ENCODE measurements at places on chromosomes 2 and 18. TPM values are rescaled to one million over a fixed set of nuclear protein-coding genes. Genes with fewer than 3 reads are reported as not detected.

DNA sequence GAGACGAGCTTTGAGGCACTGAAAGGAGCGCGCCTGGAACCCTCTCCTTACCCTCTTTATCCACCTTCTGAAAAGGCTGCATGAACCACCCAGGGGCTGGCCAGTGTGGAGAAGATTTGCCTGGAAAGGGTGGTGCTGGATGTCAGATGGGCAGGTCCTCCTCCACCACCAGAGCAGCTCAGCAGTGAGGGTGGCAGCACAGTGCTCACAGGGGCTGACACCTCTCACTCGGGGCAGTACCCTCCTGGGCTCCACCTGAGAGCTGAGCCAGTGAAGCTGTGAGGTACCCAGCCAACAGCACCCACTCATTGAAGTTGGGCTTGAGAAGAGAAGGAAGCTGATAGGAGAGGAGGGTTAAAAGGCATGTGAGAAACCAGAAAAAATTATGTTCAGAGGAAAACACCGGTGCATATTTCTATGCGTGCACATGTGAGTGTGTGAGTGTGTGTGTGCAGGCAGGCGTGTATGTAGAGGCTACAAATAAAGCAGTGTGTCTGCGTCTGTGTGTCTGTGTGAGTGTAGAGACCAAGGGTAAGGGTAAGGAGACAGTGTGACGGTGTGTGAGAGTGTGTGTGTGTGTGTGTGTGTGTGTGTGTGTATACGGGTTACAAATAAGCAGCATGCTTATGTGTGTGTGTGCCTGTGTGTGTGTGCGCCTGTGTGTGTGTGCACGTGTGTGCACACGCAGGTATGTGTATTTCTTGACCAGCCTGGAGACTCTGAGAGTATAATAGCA is 40.7 kb downstream of the TEX44 start:
- H3K27ac ChIP-seq: no peak overlapping the region
- no peaks in the 10 kb centered on the region for H3K27me3 ChIP-seq
- no peaks in the 10 kb centered on the region for H3K4me1 ChIP-seq
- no peak overlapping the region for H3K4me3 ChIP-seq

- H3K27me3 ChIP-seq: no peaks in the 10 kb centered on the region
- H3K36me3 ChIP-seq: no peaks in the 10 kb centered on the region
- no peak for DNase-seq
- no peaks in the 10 kb centered on the region for H3K4me1 ChIP-seq
- no peak overlapping the region for H3K27ac ChIP-seq
These were observed 468.2 kb downstream of the TDRD15 start for GRCh38 chr2:21591926-21592325.

- H3K4me3 ChIP-seq: no peak overlapping the region
- no peaks in the 10 kb centered on the region for H3K27me3 ChIP-seq
- no peak overlapping the region for H3K27ac ChIP-seq
These were observed 436.4 kb downstream of the FBXO15 start for GRCh38 chr18:73711256-73711655.

The CCDC148 gene
- not detected for total RNA-seq

The VWC2L gene
- total RNA-seq: not detected

The HOXD1 gene
- total RNA-seq: not detected

The SLC4A3 gene
- total RNA-seq: 428 TPM

The VIL1 gene
- not detected for total RNA-seq

DNA sequence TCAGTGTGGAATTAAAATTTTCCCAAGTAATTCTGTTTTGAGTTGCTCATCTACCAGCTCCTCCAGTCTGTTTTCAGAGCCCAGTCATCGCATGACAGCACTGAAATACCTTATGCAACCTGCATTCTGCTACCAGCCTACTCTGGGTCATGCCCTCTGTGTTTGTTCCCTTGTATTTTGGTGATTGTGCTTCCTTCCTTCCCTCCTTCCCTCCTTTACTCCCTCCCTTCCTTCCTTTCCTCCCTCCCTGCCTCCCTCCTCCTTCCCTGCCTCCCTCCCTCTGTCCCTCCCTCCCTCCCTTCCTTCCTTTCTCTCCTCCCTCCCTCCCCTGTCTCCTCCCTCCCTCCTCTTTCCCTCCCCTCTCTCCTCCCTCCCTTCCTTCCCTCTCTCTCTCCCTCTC is 289.6 kb downstream of the CDH2 start:
- DNase-seq: no peak
- H3K27ac ChIP-seq: no peak overlapping the region
- no peaks in the 10 kb centered on the region for H3K4me1 ChIP-seq

- no peaks in the 10 kb centered on the region for H3K36me3 ChIP-seq
- no peak overlapping the region for H3K4me3 ChIP-seq
- no peaks in the 10 kb centered on the region for H3K27me3 ChIP-seq
- H3K4me1 ChIP-seq: peaks cover 6% of the 10 kb centered on the region
- H3K27ac ChIP-seq: no peak overlapping the region
- no peak for DNase-seq
These were observed 140.4 kb downstream of the SMAD2 start for GRCh38 chr18:47790036-47790435.

DNA sequence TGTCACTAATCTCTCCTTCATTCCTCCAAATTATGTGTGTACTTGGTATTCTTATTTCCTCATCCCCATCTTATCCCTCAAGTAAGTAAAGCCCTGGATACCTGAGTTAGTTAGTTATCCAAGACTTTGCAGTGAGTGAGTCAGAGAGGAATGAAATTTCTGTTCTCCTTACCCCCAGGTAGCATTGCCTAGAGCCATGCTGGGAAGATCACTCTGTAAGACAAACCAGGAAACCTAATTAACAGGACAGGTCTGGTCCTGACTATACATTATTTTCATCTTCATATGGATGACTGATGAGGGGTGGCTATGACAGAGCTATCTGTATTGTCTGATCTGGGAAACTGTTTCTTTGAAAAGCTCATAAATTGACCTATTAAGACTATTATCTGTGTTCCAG is 55.0 kb upstream of the ITGA6 start:
- no peaks in the 10 kb centered on the region for H3K36me3 ChIP-seq
- no peak for DNase-seq
- H3K27ac ChIP-seq: no peak overlapping the region
- no peaks in the 10 kb centered on the region for H3K27me3 ChIP-seq

DNA sequence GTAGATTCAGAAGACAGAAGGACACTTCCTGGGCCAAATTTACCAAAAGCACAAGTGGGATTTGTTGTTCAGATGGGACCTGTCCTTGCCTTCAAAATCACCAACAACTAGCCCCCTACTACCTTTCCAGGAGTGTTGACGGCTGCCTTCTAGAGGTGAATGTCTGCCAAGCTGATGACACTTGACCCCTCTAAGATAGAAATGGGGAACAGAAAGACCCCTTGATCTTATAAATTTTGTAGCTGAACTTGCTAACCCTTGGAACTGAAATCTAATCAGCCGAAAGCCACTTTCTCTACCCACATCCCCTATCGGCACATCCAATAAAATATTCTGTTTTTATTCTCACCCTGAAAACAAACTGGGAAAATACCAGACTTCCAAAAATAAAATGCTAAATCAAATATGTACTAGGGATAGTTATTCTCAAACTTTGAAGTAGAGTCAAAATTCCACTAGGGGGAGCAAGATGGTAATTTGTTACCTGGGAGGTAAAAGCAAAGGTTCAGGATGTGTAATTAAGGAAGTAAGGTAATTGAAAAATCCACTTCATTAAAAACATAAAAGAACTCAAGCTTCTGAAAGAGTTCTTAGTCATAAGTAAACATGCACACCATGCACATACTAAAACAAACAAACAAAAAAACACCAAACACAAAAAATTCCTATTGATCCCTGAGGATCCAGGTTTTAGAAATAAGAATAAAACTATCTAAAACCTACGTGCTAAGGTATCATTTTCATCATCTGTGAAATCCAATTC is 119.2 kb downstream of the ANKRD44 start:
- H3K4me1 ChIP-seq: no peaks in the 10 kb centered on the region
- H3K36me3 ChIP-seq: no peaks in the 10 kb centered on the region

DNA sequence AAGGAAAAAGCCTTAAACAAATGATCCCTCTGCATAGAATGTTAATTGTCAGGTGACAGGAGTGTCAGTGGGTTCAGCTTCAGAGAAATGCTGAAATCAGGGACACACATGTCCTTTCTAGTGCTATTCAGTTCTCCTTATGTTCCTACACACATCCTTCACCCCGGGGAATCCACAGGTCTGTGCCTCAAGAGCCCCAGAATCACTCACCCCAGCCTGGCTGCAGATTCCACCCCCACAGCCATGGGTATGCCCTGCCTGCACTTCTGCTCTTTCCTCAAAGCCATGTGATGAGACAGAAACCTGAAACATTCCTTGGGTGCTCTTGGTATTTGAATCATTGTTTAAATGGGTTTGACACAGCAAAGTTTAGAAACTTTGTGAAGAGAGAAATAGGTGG is 27.4 kb upstream of the FZD7 start:
- no peak overlapping the region for H3K27ac ChIP-seq
- no peak overlapping the region for H3K4me3 ChIP-seq
- no peaks in the 10 kb centered on the region for H3K36me3 ChIP-seq
- H3K27me3 ChIP-seq: no peaks in the 10 kb centered on the region

GRCh38 chr2:66269166-66269565 is 165.8 kb upstream of the MEIS1 start:
- H3K27ac ChIP-seq: no peak overlapping the region
- no peak for DNase-seq
- H3K4me3 ChIP-seq: no peak overlapping the region
- no peaks in the 10 kb centered on the region for H3K4me1 ChIP-seq
- no peaks in the 10 kb centered on the region for H3K27me3 ChIP-seq
- H3K36me3 ChIP-seq: no peaks in the 10 kb centered on the region

DNA sequence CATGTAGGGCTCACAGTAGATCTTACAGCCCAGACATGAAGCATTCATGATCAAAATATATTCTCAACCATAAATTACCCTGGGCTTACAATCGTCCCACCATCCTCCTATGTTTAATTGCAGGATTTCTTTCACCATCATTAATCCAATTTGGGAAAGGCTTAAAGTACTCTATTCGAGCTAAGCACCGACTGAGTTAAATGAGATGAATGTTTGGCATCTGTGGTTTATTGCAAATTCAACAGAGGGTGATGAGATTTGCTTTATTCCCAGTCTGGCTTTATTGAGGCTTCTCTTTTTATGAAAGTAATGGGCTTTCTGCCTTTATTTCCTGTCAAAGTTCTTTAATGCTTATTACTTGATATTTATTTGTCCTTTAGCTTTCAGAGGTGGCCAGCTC is 159.0 kb downstream of the METTL4 start:
- no peak for DNase-seq
- no peaks in the 10 kb centered on the region for H3K36me3 ChIP-seq
- H3K27me3 ChIP-seq: no peaks in the 10 kb centered on the region
- no peak overlapping the region for H3K4me3 ChIP-seq
- no peaks in the 10 kb centered on the region for H3K4me1 ChIP-seq

The MC5R gene
- not detected for total RNA-seq

The SCYGR4 gene
- not detected for total RNA-seq

The ADCYAP1 gene
- total RNA-seq: 0.32 TPM

The LIMS4 gene
- 2.8 TPM for total RNA-seq

- H3K36me3 ChIP-seq: no peaks in the 10 kb centered on the region
- no peaks in the 10 kb centered on the region for H3K4me1 ChIP-seq
- DNase-seq: no peak
These were observed 18.6 kb downstream of the CYP27C1 start for GRCh38 chr2:127201452-127201851.

GRCh38 chr2:62408241-62408677 is 97.7 kb downstream of the TMEM17 start:
- no peaks in the 10 kb centered on the region for H3K36me3 ChIP-seq
- no peak overlapping the region for H3K27ac ChIP-seq
- DNase-seq: peak; percentile 46

The GREB1L gene
- total RNA-seq: 11.4 TPM

DNA sequence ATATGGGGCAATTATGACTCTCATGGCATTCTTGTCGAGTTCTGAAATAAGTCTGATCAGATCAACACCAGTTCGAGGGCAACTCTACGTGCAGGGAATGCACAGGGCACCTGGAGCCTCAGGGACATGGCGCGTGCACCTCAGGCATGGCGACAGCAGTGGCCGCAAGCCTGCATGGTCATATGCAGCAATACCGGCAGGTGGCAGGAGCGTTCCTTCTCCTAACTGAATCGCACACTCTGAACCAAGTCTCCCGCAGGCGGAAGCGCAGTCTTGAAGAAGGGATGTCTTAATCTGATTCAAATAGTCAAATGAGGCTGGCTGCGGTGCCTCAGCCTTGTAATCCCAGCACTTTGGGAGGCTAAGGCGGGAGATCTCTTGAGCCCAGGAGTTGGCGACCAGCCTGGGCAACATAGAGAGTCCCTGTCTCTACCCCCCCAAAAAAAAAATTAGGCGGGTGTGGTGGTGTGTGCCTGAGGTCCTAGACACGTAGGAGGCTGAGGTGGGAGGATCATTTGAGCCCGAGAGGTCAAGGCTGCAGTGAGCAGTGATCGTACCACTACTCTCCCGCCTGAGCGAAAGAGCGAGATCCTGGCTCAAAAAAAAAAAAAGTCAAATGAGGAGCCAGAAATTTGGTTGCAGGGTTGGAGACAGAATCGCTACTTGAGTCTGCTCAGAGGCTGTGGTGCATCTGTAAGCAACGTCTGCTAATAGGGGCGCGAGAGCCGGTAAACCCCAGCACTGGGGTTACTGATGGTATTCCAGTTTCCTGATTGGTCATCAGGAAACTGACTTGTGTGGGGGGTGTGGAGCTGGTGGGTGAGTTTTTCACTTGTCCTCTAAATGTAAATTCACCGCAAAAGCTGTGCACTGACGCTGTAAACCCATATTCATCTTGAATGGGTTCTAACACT is 28.8 kb downstream of the FHL2 start:
- peak; percentile 83 for DNase-seq
- H3K4me1 ChIP-seq: peaks cover 53% of the 10 kb centered on the region
- no peaks in the 10 kb centered on the region for H3K27me3 ChIP-seq
- H3K27ac ChIP-seq: peak overlapping the region; percentile 39
- no peak overlapping the region for H3K4me3 ChIP-seq

GRCh38 chr2:181685150-181685688 is 4.9 kb upstream of the NEUROD1 start:
- DNase-seq: no peak
- no peak overlapping the region for H3K27ac ChIP-seq
- H3K4me1 ChIP-seq: no peaks in the 10 kb centered on the region
- H3K36me3 ChIP-seq: no peaks in the 10 kb centered on the region
- H3K27me3 ChIP-seq: peaks cover 82% of the 10 kb centered on the region

The SYT4 gene
- total RNA-seq: not detected

- no peak overlapping the region for H3K4me3 ChIP-seq
- peaks cover 21% of the 10 kb centered on the region for H3K4me1 ChIP-seq
- peak; percentile 29 for DNase-seq
- no peaks in the 10 kb centered on the region for H3K27me3 ChIP-seq
- peak overlapping the region; percentile 55 for H3K27ac ChIP-seq
These were observed 113.7 kb upstream of the SPRED2 start for GRCh38 chr2:65545837-65546805.

- no peaks in the 10 kb centered on the region for H3K36me3 ChIP-seq
- DNase-seq: no peak
- no peaks in the 10 kb centered on the region for H3K27me3 ChIP-seq
These were observed 95.1 kb downstream of the CRIM1 start for GRCh38 chr2:36450466-36451196.

The AFF3 gene
- 9.3 TPM for total RNA-seq

- H3K4me3 ChIP-seq: no peak overlapping the region
- H3K27me3 ChIP-seq: no peaks in the 10 kb centered on the region
- no peak for DNase-seq
These were observed 1004.6 kb upstream of the TMEFF2 start for GRCh38 chr2:193199322-193199721.
